ENCODE measurements at places on chromosomes 5 and 9.

DNA sequence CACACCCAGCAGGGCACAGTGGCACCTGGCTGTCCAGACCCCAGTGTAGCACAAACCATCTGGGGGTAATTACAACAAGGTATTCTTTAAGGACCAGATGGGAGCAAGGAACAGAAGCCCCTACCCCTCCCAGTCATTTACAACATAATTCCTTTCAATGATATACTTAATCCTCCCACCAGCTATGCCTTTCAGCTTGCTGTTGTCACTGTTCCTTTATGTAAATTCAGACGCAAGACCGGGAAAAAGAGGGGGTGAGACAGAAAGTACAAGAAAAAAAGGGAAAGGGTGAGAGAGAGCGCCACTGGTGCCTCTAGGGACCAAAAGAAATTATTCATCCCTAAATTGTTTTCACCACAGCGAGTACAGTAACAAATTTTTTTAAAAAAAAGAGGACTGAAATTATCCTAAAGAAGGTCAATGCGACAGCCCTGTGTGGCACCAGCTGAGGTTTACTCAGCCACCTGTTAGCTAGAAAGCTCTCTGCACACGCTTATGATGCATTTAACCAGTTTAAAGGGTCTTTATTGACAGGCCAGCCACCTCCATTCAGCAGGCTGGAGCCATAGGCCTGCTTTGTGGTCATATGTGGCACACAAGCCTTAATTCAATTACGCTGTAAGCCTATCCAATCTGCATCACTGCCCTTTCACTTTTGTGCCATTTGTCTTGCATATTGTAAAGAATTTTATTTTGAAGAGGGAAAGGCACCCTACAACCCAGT lies 210.2 kb upstream of the ISL1 start:
- no peak for DNase-seq

DNA sequence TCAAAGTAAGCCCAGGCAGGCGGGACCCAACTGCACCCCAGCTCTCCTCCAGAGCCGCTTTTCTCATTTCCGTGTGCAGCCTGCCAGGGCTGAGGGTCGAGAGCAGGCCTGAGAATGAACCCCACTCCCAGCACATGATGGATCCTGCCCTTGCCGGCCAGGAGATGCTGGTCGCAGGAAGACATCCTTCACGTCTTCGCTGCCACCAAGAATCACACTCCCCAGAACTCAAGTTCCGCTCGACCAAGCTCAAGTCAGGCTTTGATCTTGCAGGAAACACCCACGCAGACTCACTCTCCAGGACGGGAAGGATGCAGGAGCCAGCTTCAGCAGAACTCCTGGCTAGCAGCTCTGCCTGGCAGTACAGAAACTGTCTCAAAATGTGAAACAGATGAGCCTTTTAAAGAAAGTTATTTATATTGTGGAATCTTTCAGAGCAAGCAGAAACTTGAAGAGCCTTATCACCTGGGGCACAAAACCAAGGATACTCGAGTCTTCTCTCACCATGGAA lies 102.4 kb downstream of the ROR2 start:
- DNase-seq: no peak

DNA sequence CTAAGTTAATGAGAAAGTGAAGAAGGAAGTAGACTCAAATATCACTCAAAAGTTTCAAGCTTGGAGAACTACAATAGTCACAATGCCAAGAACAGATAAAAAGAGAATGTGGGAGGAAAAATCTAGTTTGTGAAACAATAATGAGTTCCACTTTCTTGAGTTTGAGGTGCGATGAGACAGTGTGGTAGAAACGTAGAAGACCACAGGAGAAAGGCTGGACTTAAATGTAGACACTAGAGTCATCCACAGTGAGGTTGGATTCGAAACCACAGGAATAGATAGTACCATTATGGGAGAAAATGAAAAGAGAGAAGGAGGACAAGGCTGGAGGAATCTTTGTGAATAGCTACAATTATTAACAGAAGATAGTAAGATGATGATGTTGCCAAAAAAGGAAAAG lies 141.1 kb upstream of the LRRTM2 start:
- DNase-seq: no peak

DNA sequence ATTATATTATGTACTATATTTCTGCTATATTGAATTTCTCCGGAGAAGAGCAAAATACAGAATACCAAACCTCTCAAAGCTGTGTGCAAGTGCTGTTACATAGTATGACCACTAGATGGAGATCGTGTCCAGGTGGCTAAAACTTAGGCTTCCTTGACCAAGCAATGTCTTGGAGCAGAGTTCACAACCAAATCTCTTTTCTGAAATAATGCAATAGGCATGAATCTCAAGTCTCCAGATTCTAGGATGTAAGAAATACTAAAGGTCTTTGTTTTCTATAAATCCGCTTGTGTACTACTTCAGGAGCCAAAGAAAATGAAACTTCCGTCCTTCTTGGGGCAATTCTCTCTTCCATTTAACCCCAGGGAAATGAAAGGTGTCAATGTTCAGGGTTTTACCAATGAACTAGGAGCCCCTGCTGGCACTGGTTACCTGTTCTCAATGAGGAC lies 181.5 kb upstream of the RAI14 start:
- DNase-seq: no peak

DNA sequence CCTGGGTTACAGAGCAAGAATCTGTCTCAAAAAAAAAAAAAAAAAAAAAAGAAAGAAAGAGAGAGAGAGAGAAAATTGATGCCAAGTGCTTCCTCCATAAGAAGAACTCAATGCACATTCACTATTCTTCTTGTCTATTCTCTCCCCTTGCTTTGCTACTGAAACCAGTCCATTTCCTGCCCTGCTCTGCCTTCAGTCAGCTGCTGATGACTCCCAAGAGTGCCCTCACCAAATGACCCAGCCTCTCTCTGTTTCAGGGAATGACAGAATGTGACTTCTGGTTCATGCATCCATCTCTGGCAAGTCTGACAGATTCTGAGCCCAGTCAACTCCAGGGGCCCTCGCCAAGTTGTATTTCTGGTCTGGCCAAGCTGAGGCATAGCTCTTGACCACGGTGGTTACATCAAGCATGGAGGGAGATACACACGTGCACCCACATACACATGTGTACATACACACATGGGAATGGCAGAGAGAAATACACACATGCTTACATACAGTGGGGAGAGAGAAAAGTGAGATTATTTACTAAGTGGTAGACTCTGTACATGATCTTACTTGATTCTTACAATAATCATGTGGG lies 106.2 kb downstream of the NSG2 start:
- DNase-seq: no peak

DNA sequence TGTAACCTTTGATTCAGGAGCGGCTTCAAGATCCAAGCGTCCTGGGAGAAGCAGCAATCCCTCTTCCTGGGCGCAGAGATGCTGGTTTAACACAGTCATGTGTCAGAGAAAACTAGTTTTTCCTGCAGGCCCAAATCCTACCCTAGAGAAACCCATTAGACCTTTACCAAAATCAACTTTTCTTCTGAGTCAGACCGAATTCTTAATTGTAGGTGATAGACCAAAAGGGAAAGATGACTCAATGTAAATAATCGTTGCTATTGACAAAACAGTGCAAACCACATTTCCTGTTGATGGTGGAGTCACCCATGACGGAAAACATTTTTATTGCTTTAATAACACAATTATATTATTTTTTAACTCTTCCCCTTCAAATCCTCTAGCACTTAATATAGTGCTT lies 40.1 kb downstream of the SLC1A1 start:
- DNase-seq: no peak

DNA sequence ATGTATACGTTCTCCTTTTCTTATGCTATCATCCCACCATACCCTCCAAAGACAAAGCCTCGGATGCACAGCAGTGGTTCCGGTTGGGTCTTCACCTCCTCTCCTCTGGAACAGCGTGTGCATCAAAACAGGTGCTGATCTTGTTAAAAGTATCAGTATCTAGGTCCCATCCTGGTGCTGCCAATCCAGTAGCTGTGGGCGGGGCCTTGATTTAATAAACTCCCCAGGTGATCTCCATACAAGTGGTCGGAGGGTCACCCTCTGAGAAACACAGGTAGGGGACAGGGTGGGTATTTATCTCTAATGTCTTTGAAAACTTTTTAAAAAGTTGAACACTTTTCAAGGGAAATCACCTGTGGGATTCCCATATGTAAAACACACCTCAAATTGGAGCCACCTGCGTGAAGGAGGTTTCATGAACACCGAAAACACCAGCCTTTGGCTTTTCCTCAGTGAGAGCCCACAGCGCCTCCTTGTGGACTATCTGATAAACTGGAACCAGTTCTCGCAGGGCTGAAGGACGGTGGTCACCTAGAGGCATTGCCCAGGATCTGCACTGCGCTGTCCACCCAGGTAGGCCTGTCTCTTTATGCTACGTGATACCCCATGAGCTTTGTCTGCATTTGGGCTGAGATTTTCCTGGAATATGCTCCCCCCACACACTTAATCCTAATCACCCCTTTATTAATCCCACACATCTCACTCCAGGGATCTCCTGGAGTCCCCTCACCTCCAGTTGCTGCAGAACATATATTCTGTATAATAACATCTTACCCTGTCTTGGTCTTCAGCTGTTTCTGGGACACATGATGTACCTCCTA lies 80.5 kb upstream of the EPB41L4B start:
- DNase-seq: no peak

GRCh38 chr5:101678481-101679193 lies 617.4 kb downstream of the SLCO4C1 start:
- DNase-seq: no peak

DNA sequence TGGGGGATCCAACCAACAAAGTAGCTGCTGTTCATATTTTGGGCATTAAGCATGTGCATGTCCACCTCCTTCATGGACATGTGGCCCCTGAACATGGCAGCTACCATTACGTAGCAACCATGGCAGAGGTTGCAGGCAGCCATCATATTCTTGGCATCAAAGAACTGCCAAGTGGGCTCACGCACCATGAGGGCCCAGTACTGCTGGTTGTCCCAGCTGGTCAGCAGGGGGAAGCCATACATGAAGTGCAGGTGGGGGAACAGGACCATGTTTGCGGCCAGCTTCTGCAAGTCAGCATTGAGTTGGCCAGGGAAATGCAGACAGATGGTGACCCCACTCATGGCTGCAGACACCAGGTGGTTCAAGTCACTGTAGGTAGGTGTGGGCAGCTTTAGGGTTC lies 9.5 kb downstream of the MTAP start:
- no peak for DNase-seq

- DNase-seq: peak; percentile 87
Measured at GRCh38 chr5:93620487-93621326, 37.7 kb downstream of the NR2F1 start.

DNA sequence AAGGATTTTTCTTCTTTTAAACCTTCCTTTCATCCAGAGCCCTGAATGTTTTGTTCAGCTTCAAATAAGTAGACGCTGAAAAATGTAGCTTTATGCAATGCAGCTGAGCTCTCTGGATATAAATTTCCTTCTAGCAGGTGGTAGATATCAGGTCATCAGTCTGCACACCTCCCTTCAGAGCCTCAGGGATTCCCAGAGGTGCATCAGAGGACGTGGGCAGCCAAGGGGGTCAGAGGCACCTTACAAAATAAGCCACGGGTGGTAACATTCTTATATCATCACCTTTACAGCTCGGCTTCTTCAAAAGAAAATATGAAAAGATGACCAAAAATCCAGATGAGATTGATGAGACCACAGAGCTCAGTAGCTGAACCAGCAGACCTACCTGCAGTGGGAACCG lies 19.3 kb downstream of the MOCS2 start:
- DNase-seq: no peak

DNA sequence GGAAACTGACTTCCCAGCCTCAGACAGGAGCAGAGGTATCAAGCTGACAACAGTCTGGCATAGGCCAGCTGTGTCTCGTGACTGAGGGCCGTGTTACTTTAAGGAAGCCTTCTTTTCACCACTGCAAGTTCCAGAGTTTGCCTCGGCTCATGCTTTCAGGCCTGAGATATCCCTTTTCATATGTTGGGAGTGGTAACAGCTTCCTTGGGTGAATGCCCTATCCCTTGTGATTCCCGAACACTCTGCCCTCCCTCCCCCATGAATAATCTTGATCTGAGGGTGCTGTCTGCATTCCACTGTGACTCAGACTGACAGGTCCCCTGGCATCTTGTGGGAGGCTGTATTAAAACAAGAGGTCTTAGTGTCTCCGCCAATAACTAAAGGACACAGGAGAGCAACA lies 49.7 kb upstream of the ARL15 start:
- DNase-seq: no peak

DNA sequence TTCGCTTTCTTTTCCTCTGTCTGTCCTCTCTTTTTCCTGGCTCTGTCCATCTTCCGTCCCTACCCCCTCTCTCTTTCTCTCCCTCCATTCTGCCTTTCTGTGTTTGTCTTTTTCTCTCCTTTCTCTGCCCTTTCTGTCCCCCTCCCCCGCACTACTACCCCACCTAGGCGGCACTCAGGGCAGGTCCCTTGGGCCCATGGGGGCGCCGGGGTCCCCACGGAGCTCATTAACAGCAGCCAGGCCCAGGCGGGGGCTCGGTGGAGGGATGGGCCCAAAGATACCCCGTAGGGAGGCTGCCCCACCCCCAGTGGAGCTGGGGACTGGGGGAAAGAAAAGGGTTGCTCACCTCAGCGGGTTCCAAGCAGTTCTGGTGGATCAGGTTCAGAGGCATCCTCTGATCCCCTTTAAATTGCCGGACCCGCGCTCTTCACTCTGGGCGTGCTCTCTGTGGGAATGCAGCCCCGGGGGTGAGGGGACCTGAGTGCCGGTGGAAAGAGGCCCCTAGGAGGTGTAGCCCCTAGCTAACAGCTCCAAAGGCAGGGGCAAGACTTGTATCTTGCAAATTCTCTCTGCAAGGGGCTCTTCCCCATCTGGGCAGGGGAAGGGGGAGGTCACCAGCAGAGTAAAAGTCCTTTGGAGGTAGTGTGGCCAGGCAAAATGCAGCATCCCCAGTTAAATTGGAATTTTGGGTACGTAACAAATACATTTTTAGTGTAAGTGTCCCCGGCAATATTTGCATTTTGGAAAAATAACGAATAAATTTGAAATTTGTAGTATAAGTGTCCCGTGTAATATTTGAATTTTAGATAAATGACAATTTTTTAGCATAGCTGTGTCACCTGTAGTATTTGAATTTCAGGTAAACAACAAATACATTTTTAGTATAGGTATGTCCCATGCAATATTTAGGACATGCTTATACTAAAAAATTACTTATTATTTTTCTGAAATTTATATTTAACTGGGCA lies 7.4 kb downstream of the LHX2 start:
- DNase-seq: peak; percentile 22

GRCh38 chr5:151812757-151813309 lies 41.1 kb downstream of the G3BP1 start:
- DNase-seq: no peak

DNA sequence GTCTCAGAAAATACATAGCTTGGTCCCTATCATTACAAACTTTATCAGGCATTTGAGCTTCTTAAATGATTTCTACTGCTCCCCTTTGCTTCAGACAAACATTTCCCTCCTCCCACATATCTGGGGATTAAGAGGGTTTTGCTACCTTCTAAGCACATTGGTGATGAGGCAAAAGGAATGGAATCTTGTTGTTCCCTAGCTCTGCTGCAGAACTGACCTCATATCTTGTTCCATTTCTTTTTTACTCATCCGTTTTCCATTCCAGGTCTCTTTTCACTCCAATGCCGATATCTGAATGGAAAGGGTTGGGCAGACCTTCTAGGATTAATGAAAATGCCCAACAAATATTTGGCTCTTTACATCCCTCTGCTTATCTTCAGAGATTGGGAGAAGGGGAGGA lies 444.6 kb downstream of the ZNF608 start:
- no peak for DNase-seq

- no peak for DNase-seq
Measured at GRCh38 chr9:119003882-119004617, 365.2 kb downstream of the BRINP1 start.

GRCh38 chr5:122702524-122702875 lies 72.4 kb upstream of the SNX2 start:
- DNase-seq: no peak

GRCh38 chr5:6349387-6349786 lies 29.0 kb downstream of the MED10 start:
- DNase-seq: no peak
